Cardiac ventricle fibroblast (primary cell): ENCODE measurements at places on chromosomes 1 and 21. TPM values are rescaled to one million over a fixed set of nuclear protein-coding genes. Genes with fewer than 3 reads are reported as not detected.

NECTIN4 gene
- total RNA-seq, result 0.10 TPM in 1 of 2 replicates, not detected in the other

KLHDC8A gene
- total RNA-seq, result 2.9 and 3.0 TPM in 2 replicates

ABL2 gene
- total RNA-seq, result 9.4 and 15.1 TPM in 2 replicates

FMO1 gene
- total RNA-seq, result 2.2 and 3.2 TPM in 2 replicates

NPR1 gene
- total RNA-seq, result 17.4 and 19.6 TPM in 2 replicates

FCAMR gene
- not detected in 2 replicates for total RNA-seq

SLC5A3 gene
- 5.8 and 9.3 TPM in 2 replicates for total RNA-seq
